ENCODE measurements at places on chromosomes 16 and 17.

DNA sequence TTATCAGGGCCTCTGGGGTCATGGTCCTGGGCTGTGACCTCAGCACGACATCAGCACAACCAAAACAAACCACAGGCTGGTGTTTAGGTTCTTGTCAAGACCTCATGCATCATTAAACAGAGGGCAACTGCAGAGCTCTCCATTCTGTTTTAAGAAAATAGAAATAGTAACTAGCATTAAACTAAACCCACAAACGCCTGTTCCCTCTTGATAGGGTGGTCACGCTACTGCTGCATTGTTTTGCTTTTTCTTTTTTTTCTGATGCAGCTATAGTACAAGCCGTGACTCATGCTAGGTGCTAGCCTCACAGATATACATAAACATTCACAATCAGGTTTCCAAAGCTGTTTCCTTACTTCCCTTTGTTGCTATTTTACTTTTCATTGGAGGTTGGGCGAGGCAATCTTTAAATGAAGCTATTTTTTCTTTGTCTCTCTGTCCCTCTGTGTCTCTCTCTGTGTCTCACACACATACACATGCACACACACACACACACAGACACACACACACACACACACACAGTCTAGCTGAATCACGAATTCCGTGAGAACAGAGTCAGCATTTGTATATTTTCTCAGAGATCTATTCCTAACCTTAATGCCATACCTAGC, 310.3 kb downstream of the CDH13 start:
- no peak for DNase-seq

DNA sequence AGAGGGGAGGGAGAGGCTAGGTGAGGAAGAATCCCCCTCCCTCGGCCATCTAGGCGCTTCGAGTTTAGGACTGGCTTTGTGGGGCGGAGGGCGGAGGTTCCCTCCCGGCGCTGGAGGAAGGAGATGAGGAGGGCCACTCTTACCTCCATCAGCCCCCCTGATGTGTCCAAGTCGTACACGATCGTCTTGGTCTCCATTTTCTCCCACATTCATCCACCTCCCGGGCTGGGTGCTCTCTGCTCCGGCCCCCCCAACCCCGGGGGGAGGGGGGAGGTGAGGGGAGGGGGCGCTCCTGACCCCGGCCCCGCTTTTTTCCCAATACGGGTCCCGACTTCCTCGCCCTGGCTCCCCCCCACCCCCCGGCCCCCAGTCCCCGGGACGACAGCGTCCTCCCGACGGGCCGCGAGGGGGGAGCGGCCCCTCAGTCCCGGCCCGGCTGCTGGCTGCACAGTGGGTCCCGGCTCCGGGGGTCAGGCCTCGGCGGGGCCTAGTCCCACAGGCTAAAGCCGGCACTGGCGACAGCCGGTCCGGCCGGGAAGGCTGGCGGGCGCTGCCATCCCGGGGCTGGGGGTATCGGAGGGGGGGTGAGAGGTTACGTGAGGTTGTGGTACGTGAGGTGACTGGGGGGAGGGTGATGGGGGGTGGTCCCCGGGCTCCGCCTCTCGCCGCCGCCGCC, 428 bp downstream of the PHF12 start:
- DNase-seq, result peak; percentile 6

DNA sequence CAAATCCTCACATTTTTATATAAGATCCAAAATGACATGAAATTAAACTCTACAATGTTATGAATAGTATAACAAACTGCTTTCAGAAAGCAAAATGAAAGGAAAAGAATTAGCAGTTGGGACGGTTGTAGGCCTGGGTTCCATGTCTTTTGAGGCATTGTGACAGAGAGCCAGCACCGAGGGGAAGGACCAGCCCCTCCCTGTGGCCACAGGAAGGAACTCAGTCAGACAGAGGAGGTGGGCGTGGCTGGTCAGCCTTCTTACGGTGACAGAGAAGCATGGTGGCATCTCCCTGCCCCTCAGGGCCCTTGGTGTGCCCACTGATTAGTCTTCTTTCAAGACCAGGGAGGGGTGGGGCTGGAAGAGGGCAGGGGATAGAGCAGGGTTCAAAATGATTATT, 5.7 kb downstream of the ZNF319 start:
- no peak for DNase-seq

DNA sequence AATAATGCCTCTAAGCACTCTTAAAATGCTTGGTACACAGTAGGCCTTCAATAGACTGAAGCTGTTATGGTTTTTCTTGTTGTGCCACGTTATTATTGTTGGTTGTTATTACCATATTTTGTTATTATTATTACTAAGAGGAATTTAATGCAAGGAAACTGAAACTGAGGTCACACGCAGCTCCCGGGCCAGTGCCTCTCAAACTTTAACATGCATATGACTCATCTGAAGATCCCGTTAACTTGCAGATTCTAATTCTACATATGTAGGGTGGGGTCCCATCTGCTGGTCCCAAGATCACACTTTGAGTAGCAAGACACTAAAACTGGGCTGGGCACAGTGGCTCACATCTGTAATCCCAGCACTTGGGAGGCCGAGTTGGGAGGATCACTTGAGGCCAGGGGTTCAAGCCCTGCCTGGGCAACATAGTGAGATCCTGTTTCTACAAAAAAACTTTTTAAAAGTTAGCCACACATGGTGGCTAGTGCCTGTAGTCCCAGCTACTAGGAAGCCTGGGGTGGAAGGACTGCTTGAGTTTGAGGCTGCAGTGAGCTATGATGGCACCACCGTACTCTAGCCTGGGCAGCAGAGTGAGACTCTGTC, 888 bp downstream of the ACSM5 start:
- DNase-seq, result no peak

GRCh38 chr16:49048557-49048956, 233.1 kb downstream of the CBLN1 start:
- DNase-seq, result no peak

DNA sequence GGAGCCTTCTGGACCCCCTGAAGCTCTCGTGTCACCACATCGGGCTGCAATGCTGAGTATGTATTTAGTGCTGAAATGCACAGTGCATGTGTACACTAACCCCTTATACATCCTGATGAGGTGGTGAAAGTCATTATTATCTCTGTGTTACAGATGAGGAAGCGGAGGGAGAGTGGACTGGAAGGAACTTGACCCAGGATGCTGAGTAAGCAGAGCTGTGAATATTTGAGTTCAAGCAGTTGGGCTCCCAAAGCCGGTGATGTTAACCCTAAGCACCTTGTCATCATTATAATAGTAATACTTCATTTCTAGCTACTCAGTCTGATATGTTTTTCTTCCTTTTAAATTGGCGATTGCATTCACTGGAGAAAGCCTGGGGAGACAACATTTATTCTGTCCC, 25.9 kb upstream of the NKD1 start:
- DNase-seq, result no peak

- peak; percentile 66 for DNase-seq
These were observed 28.0 kb downstream of the MRM1 start for GRCh38 chr17:36629252-36629847.

GRCh38 chr17:81923302-81924260, 4.0 kb downstream of the MAFG start:
- no peak for DNase-seq

DNA sequence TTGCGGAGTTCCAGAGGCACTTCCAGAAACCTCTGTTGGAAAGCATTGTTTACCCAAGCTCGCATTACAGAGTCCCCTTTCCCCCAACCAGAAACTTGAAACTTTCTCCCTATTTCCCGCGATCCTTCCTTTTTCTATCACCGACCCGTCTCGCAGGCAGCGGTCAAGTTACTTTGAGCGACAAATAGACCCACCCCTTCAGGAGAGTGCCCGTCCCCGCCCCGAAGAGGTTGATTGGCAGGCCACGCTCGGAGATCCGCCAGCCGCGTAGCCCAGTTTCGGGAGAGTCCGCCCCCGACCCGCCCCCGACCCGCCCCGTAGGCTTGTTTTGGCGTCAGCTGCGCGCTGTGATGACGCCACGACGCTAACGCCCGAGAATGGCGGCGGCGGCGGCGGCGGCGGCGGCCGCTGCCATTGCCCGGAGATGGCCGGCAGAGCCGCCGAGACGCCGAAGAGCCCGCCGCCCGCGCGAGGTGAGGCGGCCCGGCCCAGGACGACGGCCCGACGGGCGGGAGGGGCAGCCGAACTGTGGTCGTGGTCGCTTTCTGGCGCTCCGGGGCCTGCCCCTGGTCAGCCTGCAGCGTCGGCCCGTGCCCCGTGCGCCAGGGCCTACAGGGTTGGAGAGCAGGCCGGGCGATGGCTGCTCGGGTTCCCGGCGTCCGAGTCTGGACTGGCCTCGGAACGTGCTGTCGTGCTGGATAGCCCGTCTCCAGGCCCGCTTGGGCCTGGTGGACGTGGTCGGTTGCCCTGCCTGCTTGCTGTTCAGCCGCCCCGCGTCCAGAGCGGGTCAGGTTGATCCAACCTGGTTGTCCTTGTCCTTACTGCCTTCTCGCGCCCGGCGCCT, at the start of gene PSKH1:
TSS of gene PSKH1 (plus strand) at position 356 of the 844 bp plus-strand sequence. CDS start 15,496 bp downstream, outside the sequence.
- DNase-seq, result peak; percentile 84

GRCh38 chr16:85640254-85640558, 27.1 kb downstream of the GSE1 start:
- no peak for DNase-seq

- DNase-seq, result no peak
These were observed 36.9 kb upstream of the CRISPLD2 start for GRCh38 chr16:84782846-84783245.

DNA sequence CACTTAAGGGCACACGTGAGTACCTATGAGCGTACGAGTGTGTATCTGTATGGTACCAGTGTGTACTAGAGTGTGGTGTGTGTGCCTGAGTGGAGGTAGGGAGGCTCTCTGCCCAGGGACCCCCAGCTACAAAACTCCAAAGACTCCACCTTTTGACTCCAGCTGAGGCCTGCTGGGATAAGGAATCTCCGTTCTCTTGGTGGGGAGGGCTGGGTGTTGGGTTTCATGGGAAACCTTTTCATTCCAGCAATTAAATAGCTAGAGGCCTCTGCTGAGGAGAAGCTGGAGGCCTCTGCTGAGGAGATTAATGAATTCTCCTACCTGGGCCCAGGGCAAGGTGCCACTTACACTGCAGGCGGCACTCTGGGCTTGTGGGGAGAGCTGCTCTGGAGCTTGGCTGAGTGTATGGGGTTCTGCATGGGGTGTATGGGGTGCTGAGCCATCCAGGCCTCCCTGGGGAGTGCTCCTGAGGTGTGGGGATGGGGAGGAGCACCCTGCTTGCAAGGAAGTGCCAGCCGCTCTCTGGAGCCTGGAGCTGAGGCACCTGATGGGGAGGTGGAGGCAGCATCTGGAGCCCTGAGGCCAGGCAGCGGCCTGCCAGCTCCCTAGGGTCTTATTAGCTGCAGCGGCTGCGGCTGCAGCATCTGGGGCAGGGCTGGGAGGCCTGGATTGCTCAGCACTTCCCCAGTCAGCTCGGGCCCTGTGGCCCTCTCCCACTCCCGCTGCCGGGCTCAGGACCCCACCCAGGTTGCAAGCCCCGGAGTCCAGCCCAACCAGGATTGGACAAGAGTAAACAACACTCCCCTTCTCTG, 4.6 kb downstream of the ANKRD13B start:
- DNase-seq, result no peak

DNA sequence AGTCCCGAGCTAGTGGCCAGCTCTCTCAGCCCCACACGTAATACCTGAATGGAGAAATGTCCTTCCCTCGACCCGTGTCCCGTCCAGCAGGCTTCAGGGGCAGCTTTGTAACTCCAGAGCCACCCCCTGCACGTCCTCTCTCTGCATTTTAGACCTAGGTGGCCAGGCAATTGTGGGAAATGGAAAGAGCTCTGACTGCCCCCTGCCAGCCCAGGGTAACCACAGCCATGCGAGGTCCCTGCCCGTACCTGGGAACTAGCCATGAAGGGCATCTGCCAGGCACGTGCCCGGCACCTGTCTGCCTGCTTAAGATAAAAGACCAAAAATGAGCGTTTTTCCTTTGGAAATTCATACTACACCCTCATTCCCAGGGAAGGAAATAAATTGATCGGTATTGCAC, 9.2 kb downstream of the MAPK8IP3 start:
- no peak for DNase-seq

DNA sequence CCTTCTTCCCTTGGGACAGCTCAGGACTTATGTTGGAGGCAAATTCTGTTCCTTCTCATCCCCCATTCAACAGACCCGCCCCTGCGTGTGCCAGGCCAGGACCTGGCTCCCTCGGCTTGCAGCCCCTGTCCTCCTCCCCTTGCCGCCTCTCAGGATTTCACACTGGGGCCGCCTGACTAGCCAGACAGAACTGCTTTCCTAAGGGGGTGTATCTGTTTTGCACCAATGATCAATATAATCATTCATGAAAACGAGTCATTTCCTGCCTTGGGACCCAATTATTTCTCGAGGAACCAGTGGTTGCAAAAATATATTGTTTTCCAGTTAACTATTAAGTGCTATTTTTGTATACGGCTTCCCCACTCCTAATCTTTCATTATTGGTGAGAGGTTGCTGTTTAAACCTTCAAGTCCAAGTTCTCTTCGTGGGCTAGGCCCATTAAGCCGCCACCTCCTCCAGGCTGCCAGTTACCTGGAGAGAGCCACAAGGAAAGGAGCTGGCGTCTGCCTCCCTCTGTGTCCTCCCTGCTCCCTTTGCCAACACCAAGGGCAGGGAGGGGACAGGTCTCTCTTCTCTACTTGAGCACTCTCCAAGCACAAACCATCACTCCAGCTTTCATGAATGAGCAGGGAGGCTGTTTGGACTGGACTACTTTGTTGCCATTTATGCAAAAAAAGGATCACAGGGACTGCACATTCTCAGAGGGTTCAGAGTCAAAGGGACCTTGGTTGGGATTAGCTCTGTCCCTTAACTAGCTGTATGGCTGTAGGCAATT, 8.9 kb downstream of the DCAKD start:
- DNase-seq, result no peak

GRCh38 chr16:75044800-75045361, 46.1 kb downstream of the ZNRF1 start:
- no peak for DNase-seq

DNA sequence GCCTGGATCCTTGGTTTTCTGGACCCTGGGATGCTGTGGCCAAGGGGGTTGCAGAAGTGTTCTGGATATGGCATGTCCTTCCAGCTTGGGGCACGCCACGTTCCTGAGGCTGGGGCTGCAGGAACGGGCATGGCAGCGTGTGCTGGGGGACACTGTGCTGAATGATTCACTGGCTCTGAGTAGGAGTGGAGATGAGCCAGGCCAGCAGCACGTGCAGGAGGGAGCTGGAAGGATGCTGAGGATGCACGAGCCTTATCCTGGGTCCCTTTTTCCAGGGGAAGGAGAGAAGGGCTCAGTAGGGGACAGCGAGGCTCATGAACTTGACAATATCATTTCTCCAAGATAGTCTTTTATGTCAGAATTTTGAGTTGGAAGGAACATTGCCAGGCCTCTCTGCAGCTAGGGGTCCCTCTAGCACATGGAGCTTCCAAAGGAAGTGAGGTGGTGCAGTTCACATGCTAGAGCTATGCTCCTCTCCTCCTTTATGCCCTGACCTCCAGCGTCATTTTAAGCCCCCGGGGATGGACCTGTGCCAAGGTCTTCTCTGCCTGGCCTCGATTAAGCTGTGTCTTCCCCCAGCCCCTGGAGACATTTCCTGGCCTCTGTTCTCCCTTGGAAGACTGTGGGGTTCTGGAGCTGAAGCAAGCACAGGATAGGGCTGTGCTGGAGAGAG, 125.9 kb downstream of the OR1D5 start:
- DNase-seq, result no peak
